Endodermal cell (in vitro differentiated cells): ENCODE measurements at places on chromosomes 2 and 18.

DNA sequence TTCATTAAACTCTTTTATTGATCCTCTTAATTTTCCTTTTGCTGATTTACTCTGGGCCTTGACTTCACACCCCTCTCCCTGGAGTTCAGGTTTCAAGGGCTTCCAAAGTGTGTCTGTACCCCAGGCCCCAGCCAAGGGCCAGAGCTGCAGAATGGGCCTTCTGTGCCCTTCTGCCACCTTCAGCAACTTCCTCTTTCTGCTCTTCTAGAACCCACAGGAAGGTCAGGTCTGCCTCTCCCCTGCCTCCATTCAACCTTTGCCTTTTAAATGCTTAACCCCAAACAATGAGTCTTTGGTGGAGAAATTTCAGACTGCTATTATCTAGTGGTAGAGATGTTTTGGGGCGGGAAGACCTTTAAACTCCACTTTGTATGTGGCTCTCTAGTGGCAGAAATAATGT lies 63.1 kb downstream of the TSN start:
- DNase-seq, result no peak

GRCh38 chr2:177229442-177230242 lies 17.0 kb downstream of the HNRNPA3 start:
- DNase-seq, result no peak

- peak; percentile 68 for DNase-seq
These were observed 100.2 kb downstream of the ARHGAP15 start for GRCh38 chr2:143229411-143229810.

DNA sequence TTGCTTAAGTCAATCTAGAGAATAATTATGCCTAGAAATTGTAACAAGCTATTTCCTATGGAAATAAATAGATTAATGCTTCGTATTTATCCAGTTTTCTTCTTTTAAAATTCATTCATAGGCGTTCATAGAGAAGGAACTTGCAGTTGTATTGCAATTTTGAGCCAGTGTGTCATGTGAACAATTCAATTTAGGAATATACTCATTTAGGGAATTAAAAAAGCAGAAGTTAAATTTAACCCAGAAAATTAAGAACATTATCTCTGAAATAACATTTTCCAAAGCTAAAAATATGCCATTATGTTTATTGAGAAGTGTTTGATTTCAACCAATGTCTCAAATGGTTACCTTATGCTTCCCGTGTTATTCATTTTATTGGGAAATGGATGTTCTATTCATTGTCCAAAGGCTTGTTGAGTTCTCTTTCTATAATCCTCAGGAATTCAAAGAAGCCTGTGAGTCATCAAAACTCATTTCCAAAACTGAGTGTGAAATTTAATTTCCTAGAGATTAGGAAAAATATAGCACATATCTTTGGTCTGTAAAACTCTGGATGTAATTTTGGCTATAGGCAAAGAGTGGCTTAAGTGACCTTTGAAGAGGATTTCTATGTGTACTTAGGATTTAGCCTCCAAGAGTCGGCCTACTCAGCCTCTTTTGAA lies 99.7 kb downstream of the SLC8A1 start:
- no peak for DNase-seq

DNA sequence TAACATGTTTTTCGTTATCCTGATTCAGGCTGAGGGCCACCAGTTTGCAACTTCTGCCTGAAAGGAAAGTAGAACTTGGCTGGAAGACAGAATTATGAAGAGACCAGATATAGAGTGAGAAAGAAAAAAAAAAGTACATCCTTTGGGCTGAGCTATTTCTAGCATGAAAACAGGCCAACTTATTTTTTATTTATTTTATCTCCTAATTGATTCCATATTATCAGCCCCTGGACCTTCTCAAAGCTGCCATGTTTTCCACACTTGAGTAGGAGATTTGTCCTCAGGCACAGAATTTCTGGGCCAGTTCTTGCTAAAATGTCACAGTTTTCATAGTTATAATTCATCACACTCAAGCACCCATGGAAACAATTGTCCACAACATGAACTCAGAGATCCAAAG lies 586.8 kb upstream of the CNTNAP5 start:
- no peak for DNase-seq

GRCh38 chr2:24892928-24893327 lies 27.1 kb downstream of the ADCY3 start:
- DNase-seq, result no peak

DNA sequence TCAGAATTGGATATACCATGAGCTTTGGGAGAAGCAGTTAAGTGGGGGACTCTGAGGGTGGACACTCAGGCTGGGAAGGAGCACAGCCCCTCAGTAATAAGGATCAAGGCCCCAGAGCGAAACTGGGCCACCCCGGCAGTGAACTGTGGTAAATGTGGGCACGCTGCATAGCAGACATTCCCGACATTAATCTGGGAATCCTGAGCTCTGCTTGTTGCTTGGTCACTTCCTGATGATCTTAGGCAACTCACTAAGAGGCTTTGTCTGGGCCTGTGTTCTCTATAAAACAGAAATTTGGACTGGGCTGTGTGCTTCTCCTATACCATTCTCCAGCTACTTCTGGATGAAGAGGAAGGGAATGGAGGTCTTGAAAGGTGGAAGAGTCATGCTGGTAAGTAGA lies 4.8 kb downstream of the TGFBRAP1 start:
- peak; percentile 61 for DNase-seq

DNA sequence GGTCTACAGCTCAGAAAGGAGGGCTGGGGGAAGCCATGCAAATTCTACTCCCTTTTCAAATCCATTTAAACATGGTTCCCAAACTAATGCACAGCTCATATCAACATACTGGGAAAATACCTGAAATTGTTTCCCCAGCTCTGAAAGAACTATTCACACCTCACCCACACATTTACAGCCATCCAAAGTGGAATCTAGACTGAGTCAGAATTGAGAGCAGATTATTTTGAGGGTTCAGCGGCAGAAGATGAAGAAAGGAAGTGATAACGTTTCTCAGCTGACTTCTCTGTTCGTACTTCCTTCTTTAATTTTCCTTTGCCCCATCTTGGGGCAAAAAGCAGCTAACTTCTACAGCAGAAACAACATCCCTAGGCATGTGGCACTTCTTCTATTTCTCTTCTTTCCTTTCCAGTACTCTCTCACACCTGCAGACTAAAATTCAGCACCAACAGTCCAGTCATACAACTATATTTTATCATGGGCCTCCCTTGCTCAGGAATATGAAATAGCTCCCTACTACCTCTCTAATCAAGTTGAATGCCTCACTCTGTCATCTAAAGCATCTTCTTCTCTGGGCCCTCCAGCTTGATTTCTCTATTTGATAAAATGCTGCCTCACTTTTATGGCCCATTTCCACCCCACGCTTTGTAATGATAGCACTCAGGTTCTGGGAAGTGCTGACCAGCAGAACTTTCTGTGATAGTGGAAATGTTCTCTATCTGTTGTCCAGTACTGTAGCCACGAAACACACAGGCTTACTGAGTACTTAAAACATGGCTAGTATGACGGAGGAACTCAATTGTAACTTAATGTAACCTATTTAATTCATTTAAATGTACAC lies 35.9 kb downstream of the ARHGAP25 start:
- DNase-seq, result no peak

DNA sequence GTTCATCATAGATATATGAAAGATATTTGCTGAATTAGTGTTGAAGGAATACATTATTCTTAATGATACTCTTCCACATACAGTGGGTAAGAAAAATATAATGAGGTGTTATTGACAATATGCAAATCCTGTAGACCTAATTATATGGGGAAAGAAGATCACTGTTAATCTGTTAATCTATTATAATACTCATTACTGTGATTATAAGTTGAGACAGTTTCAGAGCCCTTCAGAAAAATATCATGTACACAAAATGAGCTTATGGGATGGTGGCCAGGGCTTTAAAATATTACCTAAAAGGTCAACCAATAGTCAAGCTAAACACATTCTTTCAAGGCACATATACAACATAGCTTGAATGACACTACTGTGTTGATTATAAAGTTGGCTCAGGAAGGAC lies 163.5 kb downstream of the NOL4 start:
- DNase-seq, result no peak

- DNase-seq, result no peak
These were observed 643.9 kb upstream of the VRK2 start for GRCh38 chr2:57402755-57403154.

DNA sequence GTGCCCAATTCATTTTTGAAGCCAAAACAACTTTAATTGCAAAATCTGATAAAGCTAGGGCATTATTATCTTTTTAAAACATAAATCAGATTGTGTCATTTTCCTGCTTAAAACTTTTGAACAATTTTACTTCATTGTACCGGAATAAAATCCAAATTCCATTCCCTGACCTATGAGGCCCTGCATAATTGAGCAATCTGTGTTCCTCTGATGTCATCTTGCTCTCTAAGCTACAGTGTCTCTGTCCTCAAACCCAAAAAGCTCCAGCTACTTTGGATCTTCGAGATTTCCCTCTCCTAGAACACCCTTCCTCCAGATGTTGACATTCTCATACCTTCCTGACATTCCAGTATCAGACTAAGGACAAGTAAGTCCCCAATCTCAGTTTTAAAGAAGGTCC lies 395.9 kb downstream of the LRATD1 start:
- DNase-seq, result no peak

DNA sequence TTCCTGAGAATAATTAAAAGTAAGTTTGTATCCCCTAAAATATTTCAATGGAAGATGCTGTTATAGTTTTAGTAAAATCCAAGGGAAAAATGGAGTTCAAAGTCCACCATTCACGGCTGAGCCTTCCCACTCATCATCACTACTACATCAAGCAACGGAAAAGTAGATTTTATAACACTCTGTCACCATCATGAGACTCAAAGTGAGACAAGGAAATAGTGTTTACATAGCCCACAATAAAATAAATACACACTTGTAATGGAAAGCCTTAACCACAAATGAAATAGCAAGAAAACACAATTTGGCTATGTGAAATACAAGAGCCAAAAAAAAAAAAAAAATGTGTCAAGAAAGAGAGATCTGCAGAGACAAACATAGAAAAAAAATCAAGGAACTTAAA lies 569.9 kb upstream of the REG3G start:
- DNase-seq, result no peak

GRCh38 chr2:66696374-66696773 lies 261.4 kb downstream of the MEIS1 start:
- DNase-seq, result no peak

GRCh38 chr2:10385933-10386773 lies 62.0 kb downstream of the ODC1 start:
- DNase-seq, result no peak

GRCh38 chr2:241135737-241136136 lies 13.5 kb downstream of the PASK start:
- DNase-seq, result no peak

GRCh38 chr2:31070339-31071125 lies 67.7 kb downstream of the GALNT14 start:
- DNase-seq, result no peak

- DNase-seq, result peak; percentile 90
These were observed 23.3 kb upstream of the MC5R start for GRCh38 chr18:13800505-13801259.

DNA sequence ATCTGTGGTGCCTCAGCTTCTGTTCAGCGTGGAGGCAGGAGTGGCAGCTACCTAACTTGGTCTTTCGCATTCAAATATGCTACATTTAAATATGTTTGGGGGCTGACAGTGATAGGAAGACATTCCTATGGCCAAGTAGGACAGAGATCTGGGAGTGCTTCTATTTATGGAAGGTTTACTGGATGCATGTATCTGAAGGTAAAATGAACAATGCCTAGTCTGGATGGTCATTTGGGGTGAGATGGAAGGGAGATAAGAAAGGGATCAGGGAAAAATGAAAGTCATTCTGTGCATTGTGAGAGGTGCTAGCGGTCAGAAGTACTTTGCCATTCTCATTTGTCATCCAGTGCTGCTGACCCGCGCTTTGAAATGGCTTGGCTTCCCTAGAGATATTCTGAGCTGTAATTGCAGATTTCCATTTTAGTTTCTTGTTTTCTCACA lies 300.9 kb upstream of the FBXO11 start:
- no peak for DNase-seq

GRCh38 chr2:239778861-239779558 lies 246.1 kb downstream of the NDUFA10 start:
- DNase-seq, result peak; percentile 26

- no peak for DNase-seq
These were observed 14.6 kb downstream of the THNSL2 start for GRCh38 chr2:88184762-88185161.

- DNase-seq, result no peak
These were observed 98.0 kb upstream of the FSIP2 start for GRCh38 chr2:185640588-185640987.

- no peak for DNase-seq
These were observed 234.7 kb downstream of the PRKCE start for GRCh38 chr2:45886171-45886663.

DNA sequence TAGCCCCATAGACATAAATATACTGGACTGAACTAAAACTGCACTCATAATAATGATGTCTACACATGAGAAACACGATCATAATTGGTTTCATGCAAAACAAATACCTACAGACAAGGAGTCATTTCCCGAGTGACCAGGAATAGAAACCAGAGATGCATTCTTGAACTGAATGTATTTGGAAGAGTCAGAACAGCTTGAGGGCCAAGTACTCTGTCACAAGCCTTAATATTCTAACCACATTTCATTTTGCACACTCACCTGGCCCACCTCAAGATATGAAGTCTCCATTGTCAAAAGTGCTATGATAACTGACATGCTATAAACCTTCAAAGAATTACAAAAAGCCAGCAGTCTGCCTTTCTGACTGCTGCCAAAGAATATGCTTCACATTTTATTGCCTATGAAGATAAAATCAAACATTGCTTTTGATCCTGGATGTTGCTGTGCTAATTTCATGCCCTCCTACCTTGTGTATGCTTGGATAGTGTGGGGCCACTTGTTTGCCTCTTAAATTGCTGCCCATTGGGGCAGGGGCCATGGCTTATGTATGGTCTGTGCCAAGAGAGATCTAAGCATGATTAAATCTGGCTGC lies 18.9 kb upstream of the ASAP2 start:
- no peak for DNase-seq

DNA sequence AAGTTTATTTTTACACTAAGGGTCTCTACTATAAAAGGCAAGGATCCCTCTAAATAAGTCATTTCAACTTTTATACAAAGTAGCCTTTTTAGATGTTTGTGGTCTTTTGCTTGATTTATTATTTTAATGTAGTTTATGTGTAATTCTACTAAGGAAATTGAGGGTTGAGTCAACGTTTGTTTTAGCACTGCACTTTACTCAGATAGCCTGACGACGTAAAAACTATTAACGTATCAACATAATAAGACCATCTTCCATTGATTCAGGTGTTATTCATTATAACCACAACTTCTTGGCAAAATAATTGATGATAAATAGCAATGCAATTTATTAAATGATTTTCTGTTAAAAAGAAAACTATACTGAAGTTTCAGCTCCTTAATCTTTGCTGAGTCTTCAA lies 1103.6 kb upstream of the ACVR2A start:
- DNase-seq, result no peak
